ENCODE measurements at places on chromosomes 5 and 9.

GRCh38 chr9:97468658-97469448 lies 32.6 kb upstream of the TMOD1 start:
- DNase-seq = peak; percentile 67

DNA sequence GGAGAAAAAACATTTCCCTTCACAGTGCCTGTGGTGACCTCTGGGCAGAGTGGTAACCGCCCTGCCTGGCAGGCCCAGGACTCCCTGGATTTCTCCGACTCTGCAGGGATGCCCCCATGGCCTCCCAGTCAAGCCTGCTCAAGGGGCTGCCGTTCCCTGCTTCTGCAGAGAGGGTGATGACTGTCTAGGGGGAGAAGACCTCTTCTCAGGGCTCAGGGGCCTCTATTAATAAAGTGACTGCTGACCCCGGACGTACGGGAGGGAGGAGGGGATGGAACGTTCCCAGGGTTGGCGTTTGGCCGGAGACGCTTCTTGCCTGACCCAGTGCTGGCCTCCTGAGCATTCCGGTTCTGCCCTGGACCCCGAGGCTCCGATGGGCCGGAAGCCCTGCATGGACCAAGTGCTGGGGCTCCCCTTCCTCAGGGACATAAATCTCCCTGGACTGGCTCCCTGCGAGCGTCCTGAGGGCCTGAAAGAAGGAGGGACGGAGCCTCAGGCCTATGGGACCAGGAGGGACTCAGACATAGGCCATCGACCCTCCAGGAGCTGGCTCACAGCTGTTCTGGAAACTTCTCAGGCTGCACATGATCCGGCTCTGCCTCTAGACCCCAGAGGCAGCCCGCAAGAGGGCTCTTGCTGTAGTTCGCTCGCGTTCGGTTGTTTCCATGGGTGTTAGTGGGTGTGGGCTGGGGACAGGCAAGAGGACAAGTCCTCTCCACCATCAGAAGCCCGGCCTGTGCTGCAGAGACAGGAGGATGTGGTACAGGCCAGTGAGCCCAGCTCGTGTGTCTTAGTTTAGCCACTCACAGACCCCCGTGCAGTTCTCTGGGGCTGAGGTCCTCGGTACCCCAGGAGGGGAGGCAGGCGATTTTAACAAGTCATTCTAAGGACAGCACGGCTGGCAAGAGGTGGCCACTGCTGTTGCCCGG lies 8.1 kb upstream of the RNU6ATAC start:
- DNase-seq = no peak

DNA sequence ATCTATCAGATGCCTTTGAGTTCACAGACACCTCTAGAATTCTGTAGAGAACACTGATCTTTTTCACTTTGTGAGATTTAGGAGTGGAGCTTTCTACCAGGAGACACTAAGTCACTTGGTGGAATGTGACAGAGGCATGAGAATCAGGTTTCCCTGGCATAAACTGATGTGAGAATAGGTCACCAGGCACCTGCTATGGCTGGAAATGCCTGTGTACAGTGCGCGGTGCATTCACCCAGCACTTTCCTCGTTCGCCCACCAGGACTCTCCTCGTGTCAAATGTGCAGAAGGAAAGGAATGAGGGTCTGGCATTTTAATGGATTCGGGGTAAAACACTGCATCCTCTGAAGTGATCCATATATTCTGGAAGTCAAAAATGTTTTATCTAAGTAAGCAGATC lies 281.8 kb upstream of the TUT7 start:
- no peak for DNase-seq

- DNase-seq = no peak
Measured at GRCh38 chr5:132005591-132005990, 5.9 kb downstream of the ACSL6 start.

- no peak for DNase-seq
Measured at GRCh38 chr5:111505096-111505495, 7.2 kb downstream of the STARD4 start.

DNA sequence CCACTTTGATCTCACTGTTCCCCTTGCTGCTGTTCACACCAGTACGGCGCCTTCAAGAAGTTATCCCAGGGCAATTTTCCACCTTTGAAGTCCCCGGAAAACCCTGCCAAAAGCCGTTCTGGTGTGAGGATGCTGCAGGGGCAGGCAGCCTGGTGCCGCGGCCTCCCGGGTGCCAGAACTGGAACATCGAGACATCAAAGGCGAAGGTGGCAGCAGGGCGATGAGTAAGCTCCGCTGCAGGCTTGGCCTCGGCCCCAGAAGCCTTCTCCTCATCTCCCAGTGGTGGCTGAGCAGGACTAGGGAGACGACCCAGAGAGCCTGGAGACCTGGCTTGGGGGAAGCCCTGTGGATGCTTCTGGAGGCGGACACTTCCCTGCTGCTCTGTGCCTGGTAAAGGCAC lies 115.3 kb upstream of the MSX2 start:
- DNase-seq = peak; percentile 66

DNA sequence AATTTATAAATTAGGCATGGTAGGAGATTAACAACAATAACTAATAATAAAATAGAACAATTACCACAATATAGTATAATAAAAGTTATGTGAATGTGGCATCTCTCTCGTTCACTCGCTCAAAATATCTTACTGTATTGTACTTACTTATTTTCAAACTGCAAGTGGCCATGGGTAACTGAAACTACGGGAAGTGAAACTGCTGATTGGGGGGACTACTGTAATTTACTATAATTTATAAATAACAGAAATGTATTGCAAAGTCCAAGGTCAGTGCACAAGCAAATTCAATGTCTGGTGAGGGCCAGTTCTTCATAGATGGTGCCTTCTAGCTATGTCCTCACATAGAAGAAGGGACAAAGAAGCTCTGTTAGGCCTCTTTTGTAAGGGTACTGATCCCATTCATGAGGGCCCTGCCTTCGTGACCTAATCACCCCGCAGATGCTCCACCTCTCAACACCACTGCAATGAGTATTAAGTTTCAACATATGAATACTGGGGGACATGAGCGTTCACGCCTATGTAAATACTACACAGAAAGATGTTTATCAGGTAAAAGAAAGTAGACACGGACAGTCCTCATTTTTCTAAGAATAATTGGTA lies 39.0 kb downstream of the KCNIP1 start:
- DNase-seq = no peak

DNA sequence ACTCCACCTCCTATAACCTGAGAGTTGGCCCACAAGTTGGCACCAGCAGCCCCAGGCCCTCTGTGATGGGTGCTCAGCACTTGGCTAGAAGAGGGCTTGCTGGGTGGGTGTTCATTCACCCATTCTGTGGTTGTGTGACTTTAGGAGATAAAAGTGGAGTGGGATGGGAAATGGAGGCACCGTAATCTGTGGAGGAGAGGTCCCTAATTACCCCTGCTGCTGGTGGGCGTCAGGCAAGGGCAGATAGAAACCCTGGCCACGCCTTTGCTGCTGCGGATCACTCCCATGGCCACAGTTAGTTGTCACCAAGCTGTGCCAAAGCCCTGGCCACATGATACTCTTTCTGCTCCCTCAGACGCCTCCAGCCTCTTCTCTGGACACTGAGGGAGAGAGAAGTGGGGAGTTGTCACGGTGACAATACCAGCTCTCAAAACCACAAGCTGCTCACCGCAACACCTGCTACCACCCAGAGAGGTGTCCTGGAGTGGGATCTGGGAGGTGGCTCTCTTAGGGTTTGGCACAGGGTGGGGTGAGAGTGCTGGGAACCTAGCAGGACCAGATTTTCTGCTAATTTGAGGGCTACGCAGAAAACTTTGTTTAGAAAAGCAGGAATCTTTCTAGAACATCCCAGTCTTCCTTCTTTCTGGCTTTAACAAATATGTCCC lies 12.0 kb upstream of the NEUROG1 start:
- DNase-seq = no peak

GRCh38 chr5:90987726-90988125 lies 395.4 kb downstream of the ARRDC3 start:
- DNase-seq = no peak

DNA sequence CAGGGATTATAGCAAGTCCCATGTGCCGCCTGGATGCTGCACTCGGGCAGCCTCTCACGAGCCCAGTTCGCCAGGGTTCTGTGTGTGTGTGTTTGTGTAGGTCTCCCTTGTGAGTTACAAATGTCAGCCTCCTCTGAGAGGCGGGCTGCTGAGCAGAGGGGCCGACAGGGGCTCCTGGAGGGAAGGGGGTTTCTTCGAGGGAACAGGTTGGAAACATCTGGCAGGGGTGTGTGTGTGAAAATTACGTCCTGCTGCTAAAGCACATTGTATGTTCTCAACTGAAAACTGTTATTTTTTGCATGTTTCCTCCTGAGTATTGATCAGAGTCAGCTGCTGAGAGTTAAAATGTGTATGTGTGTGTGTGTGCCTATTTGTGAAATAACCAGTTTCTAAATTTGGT lies 9.7 kb downstream of the GALNT10 start:
- no peak for DNase-seq

Measured in PC-9 (cell line).